NCI-H1930 (cell line): ENCODE measurements at places on chromosomes 12 and 14.

GRCh38 chr12:113232089-113232839, 11.0 kb downstream of the TPCN1 start:
- DNase-seq: no peak

GRCh38 chr14:104115131-104115600, 23.2 kb upstream of the KIF26A start:
- no peak for DNase-seq

GRCh38 chr14:104356020-104356737, 217.8 kb downstream of the KIF26A start:
- no peak for DNase-seq

DNA sequence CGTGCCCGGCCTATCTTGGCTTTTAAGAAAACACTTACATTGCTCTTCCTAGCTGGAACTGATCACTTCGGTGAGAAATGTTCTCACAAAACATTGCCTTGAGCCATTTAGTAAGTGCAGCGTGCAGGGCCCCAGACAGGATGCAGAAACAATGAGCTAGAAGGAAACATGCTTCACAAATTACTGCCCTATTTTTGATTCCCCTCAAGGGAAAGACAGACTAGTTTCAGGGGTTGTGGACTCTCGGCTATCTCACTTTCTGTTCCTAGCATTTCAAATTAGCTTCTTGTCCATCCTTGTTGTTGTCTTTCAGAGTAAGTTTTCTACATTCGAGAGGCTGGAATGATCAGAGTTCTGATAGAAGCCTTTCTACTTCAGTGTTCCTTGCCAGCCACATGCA, 21.6 kb downstream of the TGFB3 start:
- no peak for DNase-seq

DNA sequence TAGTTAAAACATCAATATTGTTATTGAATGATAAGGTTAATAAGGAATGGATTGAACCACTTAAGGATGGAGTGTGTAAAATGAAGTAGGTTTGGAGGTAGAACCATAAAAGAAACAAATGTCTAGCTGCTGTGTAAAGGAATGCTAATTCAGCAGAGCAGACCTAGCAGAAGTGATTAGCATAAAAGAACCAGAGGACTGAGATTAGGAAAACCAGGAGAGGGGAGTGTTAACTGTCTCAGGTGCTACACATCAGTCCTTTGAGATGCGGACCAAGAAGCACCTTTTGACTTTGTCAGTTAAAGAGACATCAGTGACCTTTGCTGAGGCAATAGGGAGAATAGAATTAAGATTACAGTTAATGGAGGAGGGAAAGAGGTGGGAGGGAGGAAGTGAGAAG, 84.5 kb downstream of the PLEKHA5 start:
- no peak for DNase-seq
